ENCODE measurements at places on chromosomes 2 and 18. TPM values are rescaled to one million over a fixed set of nuclear protein-coding genes. Genes with fewer than 3 reads are reported as not detected.

The STON1 gene
- 1.4 TPM for total RNA-seq

The ZNF532 gene
- 3.4 TPM for total RNA-seq

The IL1R1 gene
- total RNA-seq: 0.08 TPM

The PLB1 gene
- total RNA-seq: 0.90 TPM

The TUBB6 gene
- total RNA-seq: 0.94 TPM

The HAAO gene
- not detected for total RNA-seq

The UPP2 gene
- not detected for total RNA-seq

The EFR3B gene
- total RNA-seq: not detected

The FN1 gene
- total RNA-seq: not detected

The TFCP2L1 gene
- 0.22 TPM for total RNA-seq

The IGFBP5 gene
- not detected for total RNA-seq

The CCDC138 gene
- total RNA-seq: 4.6 TPM

The ARHGEF33 gene
- total RNA-seq: not detected
